ENCODE measurements at places on chromosomes 13 and 19.

- no peak for DNase-seq
Measured at GRCh38 chr13:108779308-108779707, 149.9 kb downstream of the MYO16 start.

DNA sequence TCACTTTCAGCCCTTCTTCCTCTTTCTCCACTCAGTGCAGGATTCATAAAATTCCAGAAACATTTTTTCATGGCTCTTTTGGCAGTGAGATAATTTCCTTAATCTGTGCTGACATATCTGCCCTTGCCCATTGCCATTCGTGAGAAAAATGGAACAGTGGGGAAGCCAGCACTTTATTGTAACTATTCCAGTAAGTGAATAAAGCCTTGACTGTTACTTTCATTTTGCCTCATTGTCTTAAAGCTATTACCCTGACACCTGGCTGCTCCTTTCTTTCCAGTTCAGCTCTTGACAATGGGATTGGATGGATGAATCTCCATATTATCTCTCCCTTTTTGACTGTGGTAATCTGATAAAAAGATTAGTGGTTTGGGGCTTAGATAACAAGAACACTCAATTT, 1068.1 kb upstream of the PCDH20 start:
- DNase-seq: no peak

DNA sequence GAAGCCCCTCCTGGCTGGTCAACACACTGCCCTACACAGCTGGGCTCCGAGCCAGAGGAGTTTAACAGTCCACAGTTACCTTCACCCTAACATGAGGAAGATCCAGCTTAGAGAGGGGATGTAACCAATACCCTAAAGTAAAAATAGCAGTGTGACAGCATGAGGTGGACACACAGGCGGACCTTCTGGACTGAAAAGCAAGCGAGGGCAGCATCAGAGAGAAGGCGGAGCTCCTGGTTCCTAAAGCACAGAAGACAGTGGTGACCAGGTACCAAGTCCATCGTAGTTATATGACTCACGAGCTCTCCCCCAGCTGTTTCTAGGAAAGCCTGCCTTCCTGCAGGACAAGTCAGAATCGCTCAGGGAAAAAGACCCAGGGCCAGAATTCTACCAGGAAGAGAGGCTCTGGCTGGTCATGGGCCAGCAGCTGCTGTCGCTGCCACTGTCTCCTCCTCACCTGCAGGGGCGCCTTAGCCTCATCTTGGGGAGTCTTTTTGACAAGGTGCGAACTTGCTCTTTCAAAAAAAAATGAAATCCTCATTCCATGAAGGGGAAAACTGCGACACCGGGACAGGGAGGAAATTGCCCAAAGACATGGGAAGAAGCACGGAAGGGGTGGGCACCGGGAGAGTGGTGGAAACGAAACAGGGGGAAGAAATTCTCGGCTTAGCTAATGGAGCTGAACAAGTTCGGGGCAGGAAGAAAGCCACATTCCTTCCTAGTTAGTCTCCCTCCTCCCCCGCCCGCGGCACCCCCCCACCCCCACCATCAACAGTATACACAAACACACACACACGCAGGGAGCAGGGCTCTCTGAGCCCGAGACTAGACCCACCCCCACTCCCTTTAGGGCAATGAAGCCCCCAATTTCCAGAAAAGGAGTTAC, 1.7 kb downstream of the ELL start:
- DNase-seq: peak; percentile 87

- no peak for DNase-seq
Measured at GRCh38 chr13:51562011-51562671, 22.1 kb upstream of the WDFY2 start.

- peak; percentile 72 for DNase-seq
Measured at GRCh38 chr13:44819245-44819644, 170.0 kb downstream of the NUFIP1 start.

DNA sequence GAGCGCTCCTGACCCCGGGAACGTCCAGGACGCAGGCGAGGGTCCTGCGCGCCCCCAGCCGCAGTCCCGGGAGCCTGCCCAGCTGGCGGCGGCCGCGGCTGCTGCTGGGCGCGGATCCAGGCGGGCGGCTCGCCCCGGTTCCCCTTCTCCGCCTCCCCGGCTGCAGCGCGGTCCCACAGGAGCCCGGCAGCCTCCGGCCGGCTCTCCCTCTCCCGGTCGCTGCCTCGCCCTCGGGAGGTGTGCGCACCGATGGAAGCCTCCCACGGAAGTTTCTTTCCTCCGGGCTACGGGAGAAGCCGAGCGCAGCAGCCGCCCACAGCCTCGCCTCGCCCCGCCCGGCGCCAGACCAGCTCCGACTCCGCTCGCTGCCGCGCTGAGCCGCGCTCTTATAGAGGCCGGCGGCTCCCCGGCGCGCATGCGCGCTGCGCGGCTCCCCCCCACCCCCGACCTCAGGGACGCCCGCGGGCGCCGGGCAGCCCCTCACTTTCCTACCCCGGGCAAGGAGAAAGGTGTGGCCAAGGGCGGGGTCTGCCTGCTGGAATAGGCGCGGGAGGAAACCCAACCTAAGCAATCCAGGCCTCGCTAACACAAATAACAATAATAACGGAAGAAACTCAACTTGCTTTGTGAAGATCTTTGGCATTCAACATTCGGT, at the start of gene SHISA2:
Gene SHISA2, minus strand, starts transcription at position 360 of the 655 bp plus-strand sequence. CDS start 1,041 bp downstream, outside the sequence.
- peak; percentile 45 for DNase-seq

- no peak for DNase-seq
Measured at GRCh38 chr13:68666774-68667397, 1436.8 kb upstream of the PCDH9 start.

- DNase-seq: no peak
Measured at GRCh38 chr13:76316998-76317527, 569.1 kb downstream of the KCTD12 start.

GRCh38 chr19:17641181-17641580, 47.0 kb downstream of the UNC13A start:
- DNase-seq: no peak

- no peak for DNase-seq
Measured at GRCh38 chr19:18027151-18027550, 19.2 kb downstream of the ARRDC2 start.

GRCh38 chr13:46520166-46520565, 32.8 kb upstream of the LRCH1 start:
- DNase-seq: no peak

- no peak for DNase-seq
Measured at GRCh38 chr13:51639171-51639570, 54.9 kb downstream of the WDFY2 start.

DNA sequence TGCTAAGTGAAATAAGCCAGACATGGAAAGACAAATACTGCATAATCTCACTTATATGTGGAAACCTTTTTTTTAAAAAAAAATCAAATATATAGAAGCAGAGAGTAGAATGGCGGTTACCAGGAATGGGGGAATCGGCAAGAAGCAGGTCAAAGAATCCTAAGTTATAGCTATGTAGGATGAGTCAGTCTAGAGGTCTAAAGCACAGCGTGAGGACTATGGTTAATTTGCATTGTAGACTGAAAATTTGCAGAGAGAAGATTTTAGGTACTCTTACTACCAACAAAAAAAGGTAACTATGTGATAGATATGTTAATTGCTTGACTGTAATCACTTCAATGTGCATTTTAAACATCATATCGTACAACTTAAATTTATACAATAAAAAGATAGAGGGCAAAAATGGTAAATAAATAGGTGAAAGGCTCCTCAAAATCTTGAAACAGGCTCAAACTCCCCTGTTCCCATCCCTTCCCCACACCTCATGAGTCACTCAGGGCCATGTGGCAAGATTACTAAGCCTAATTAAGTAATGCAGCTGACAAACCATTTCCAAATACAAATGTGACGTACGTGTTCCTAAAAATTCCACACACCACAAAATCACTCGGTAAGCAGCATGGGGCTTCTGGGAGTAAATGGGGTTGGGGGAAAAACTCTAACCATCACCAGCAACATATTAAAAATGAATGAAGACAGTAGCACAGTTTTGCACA, 159.0 kb downstream of the USP12 start:
- DNase-seq: peak; percentile 82

DNA sequence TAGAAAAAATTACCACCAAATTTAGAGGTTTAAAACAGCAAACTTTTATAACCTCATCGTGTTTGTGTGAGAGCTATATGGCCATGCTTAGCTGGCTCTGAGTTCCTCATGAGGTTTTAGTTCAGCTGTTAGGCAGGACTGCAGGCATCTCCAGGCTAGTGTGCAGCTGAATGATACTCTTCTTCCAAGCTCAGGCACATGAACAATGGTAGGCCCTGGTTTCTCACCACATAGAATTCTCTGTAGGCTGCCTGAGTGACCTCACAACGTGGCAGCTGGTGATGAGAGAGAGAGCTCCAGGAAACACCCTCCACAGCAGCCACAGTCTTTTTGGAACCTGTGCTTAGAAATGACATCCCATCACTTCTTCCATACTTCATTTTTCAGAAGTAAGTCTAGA, 540.6 kb upstream of the MIR17HG start:
- no peak for DNase-seq

- peak; percentile 1 for DNase-seq
Measured at GRCh38 chr19:54482889-54483288, 9.8 kb upstream of the CDC42EP5 start.

DNA sequence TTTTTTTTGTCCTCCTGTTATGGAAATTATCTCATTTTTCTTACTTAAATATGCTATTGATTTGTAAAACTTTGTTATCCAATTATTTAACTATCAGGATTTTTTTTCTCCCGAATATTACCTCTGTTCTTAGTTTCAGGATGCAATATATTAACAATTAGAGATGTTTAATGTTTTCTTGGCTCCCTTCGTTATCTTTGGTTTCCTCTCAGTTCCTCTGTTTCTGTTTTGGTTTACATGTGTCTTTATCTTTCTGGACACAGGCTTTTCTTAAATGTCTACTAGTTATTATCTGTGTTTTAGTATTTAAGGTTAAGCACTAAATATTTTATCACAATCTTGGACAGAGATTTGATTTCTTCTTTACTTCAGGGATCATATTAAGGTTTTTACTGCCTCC, 462.2 kb upstream of the SLC10A2 start:
- no peak for DNase-seq

DNA sequence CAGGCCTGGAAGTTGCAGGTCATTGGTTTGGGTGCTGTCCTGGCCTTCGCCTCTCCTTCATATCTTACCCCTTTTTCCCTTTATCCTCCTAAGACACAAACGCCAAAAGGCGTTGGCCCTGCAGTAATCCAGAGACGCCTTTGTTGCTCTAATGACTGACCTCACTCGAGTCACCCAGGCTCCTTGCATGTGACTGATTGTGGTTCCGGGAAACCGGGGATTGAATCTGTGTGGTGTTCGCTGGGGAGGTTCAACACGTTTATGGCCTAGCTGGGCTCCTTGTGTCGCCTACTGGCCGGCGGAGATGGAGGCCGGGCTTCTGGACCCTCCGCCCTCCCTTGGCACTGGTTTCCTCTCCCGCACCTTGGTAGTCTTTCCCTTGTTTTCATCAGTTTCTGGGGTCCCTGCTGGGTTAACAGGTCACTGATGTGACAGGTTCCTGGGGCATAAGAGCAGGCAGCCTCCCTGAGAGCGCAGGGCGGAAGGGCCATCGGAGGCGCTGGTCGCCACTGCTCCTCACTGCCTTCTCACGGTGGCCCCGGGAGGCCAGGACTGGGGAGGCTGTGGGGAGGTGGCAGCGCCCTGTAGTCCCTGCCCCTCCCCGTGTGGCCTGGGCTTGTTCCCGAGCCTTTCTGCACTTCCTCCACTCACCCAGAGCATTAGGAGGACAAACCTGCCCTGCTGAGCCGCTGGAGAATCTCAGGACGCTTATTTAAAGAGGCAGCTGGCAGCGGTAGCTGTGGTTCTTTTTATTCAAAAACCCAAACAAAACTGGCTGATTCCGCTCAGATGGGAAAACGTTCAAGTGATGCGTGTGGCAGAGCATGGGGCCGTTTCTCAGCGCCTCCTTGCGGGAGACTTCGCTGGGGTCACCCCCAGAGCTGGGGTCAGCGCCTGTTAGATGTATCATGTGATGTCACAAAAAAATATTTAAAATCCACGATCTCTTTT, 18.1 kb upstream of the NDUFS7 start:
- DNase-seq: no peak

DNA sequence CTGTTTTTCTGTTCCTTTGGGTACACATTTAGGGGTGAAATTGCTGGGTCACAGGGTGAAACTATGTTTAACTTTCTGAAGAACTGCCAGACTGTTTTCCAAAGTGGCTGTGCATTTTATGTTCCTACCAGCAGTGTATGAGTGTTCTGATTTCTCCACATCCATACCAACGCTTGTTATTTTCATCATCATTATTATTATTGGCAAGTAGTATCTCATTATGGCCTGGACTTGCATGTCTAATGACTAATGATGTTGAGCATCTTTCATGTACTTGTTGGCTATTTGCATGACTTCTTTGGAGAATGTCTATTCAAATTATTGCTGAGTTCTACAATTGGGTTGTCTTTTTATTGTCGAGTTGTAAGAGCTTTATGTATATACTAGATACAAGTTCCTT, 321.8 kb upstream of the HTR2A start:
- peak; percentile 14 for DNase-seq

GRCh38 chr19:43809762-43810696, 7.8 kb upstream of the LYPD5 start:
- DNase-seq: peak; percentile 64

- DNase-seq: peak; percentile 23
Measured at GRCh38 chr19:49333418-49333805, 1.8 kb upstream of the CD37 start.

DNA sequence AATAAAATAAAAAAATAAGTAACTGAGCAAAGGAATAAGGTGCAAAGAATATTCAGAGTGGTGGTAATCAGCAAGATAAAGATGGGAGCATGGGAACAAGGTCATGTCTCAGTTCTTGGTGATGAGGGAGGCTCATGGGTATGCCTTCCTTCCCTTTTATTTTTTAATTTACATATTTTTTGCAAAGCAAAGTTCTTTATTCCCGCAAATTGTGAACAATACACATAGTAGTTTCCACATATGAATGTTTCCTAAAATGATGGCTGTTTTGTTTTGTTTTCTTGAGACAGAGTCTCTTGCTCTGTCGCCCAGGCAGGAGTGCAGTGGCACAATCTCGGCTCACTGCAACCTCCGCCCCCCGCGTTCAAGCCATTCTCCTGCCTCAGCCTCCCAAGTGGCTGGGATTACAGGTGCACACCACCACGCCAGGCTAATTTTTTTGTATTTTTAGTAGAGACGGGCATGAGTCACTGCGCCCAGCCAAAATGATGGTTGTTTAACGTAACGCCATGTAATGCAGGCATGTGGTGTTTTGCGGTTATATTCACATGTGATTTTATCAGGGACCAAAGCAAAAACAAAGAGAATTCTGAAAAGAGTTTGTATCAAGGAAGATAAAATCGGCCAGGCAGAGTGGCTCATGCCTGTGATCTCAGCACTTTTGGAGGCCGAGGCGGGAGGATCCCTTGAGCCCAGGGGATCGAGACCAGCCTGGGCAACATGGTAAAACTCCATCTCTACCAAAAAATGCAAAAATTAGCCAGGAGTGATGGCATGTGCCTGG, 4.5 kb upstream of the ADGRE2 start:
- DNase-seq: no peak

- DNase-seq: no peak
Measured at GRCh38 chr13:46134961-46135522, 30.2 kb upstream of the CPB2 start.

GRCh38 chr13:48412881-48413351, at the start of gene LPAR6:
TSS of gene LPAR6 (minus strand) at chr13:48413113. CDS start at chr13:48412423, 690 bp downstream.
- peak; percentile 74 for DNase-seq

DNA sequence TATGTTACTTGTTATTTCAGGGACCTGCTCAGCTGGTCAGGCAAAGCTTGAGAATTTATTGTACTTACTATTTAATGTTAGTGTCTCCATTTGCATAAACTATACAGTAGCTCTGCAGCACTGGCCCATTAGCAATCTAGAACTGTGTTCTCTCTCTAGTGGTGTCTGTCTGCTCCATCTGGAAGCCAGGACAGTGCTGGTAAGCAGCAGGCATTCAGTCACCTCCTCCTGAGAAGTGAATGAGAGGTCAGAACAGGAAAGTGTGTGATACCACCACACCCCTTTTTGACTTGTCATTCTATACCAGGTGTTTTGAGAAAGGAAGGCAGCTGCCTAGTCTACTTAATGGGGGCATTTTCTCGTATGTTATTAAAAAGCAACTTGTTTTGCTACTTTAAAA, 3.9 kb downstream of the COG3 start:
- no peak for DNase-seq
